NCI-H1092 (cell line): ENCODE measurements at places on chromosomes 16 and 17.

GRCh38 chr16:20318006-20318405 lies 9.3 kb downstream of the GP2 start:
- DNase-seq: no peak

DNA sequence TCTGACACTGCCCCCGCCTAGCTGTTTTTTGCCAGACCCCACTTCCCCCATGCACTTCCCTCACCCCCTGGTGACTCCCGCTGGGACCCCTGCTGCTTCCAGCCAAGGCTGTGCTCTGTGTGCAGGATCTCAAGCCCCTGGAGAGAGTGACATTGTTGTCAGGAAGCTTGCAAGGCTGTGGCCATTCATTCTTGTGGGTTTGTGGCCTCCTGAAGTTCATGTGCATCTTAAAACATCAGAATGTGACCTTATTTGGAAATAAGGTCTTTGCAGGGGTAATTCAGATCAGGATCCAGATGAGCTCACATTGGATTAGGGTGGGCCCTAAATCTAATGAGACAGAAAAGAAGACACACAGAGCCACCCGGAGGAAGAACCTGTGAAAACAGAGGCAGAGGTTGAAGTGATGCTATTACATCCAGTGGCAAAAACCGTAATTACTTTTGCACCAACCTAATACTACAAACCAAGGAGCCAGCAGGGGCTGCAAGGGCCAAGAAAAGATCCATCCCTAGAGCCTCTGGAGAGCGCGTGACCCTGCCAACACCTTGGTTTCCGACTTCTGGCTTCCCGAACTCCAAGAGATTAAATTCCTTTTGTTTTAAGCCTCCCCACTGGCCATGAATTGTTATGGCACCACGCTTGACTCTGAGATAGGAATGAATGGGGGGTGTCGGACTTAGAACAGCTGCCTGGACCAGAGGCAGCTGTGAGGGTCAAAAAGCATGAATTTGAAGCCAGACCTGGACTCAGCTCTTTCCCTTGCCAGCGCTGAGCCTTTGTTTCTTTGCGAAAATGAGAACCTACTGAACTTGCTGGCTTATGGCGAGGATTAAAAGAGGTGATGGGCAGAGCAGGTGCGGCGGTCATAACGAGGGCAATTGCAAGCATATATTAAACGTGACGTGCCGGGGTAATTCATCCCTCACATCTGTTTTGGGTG lies 75.5 kb downstream of the BMERB1 start:
- DNase-seq: no peak

GRCh38 chr17:28509789-28510188 lies 3.6 kb downstream of the FOXN1 start:
- DNase-seq: no peak

GRCh38 chr16:24667244-24667764 lies 62.1 kb upstream of the TNRC6A start:
- no peak for DNase-seq

DNA sequence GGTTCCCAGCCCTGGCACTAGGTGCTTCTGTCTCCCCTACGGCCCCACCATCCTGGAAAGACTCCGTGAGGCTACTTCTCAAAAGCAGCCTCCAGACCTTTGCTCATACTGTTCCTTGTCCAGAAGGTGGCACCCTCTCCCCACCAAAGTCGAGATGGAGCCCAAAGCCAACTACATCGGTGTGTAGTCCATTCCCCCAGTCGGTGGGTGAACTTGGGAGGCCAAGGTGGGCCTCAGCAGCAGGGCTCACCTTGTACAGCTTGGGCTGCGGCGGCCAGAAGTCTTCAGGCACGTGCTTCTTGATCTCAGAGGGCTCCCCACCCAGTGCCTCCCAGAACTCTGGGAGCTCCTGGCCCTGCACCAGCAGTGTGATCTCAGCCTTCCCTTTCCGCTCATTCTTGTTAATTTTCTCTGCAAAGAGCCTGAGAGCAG lies 10.2 kb downstream of the FLII start:
- DNase-seq: peak; percentile 48

- no peak for DNase-seq
Observed at GRCh38 chr17:3688852-3689261, 7.1 kb downstream of the P2RX5 start.

DNA sequence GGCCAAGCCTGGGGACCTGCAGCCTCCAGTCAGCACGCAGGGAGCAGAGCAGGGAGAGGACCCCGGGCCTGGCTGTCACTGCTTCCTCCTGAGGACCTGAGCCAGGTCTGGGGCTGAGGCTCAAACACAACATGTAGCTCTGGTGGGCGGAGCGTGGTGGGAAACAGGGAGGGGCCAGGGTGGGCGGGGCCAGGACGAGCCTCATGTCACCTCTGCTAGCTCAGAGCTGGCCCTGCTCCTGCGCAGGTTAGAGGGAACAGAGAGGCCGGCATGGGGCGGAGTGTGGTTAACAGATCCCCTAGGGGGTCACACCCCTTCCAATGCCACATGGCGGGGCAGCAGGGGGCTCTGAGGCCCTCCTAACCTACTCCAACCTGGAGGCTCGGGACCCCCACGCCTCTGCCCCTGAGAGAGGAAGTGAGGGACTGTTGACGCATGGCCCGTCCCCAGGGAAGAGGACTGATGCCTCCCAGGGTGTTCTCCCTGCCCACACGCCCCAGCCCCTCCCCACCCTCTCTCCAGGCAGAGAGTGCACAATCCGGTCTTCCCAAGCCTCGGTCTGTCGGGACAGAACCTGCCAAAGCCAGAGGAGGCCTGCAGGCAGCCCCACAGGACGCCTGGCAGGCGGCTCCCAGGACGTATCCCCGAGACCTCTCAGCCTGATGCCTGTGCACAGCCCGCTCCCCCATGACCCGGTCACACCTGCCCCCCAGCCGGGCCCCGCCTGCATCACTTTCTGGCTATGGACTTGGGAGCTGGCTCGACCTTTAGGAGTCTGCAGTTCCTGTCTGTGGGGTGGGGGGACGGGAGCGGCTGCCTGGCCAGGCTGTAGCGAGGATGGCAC lies 15.2 kb downstream of the PIEZO1 start:
- no peak for DNase-seq

DNA sequence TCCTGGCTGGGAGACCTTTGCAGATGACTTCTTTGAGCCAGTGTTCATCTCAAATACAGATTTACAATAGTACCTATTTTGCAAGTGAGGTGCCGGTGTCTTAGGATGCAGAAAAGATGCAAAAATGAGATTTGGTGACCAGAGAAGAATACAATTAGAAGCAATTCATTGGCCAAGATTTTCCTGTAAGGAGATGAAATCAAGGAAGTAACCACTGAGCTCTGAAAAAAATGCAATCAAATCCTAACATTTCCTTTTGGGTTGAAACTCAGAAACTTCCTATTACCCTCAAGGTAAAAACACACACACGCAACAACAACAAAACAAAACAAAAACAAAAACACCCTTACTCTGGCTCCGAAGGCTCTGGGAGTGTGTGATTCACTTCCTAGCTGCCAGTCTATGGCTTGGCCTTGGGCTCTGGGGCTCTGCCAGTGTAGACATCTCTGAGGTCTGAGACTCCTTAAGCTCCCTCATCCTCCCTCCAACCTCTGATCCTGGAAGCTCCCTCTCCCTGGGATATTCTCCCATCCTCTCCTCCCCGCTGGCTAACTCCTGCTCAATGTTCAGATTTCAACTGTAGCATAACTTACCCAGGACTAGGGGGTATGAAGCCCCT lies 16.8 kb upstream of the MT4 start:
- no peak for DNase-seq

GRCh38 chr16:84058664-84059063 lies 16.1 kb upstream of the SLC38A8 start:
- no peak for DNase-seq

DNA sequence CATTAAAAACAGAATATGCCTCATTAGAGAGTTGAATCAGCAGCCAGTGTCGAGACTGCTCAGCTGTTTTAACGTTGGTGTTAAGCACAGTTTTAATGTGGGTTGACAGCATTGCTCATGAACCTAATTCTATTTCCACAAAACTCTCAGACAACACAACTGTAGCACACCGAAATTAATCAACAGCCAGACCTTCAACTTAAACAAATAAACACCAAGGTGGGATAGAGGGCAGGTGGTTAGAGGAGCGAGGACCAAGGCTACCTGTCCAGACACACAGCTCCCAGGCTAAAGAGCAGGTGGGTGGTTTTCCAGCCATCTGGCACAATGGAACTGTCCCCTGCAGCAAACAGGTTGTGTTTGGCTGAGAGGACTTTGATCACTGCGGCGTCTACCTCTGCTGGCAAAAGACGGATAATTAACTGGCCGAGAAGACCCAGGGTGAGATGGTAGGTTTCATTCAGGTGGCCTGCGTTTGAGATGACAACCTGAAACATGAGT lies 69.6 kb upstream of the ATP2A3 start:
- DNase-seq: no peak

- no peak for DNase-seq
Observed at GRCh38 chr16:270381-271255, 5.1 kb downstream of the RGS11 start.

DNA sequence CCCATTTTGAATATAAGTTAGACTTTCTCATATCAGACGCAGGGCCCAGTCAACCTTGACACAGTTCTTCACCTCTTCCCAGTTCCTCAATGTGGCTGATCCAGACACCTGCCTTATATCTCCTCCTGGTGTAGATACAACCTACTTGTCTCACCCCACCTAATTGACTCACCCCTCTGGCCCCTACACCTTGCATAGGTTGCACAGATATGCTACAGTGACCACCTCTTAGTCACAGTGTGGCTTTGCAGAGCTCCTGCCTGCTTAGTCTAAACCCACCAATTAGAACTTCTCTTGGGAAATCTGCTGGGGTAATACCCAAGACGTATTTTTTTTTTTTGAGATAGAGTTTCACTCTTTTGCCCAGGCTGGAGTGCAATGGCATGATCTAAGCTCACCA lies 16.8 kb downstream of the CHP2 start:
- DNase-seq: no peak

DNA sequence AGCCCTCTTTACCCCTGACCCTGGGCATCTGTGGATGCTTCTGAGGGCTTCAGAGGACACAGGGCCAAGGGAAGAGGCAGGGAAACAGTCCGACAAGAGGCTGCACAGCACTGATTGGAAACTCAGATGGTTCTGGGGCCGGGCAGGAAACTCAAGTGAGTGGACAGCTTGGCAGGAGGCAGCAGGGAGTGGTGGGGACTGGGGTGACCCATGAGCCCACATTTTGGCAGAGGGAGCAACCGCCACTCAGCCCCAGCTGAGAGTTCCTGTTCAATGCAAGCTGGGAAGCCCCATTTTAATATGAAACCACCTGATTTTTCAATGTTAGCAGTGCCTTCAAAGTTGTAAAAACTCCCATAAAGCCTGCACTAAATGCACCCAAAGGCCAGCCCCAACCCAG lies 1.5 kb upstream of the VASN start:
- DNase-seq: no peak
